NCI-H1694 (cell line): ENCODE measurements at places on chromosomes 5 and 9.

DNA sequence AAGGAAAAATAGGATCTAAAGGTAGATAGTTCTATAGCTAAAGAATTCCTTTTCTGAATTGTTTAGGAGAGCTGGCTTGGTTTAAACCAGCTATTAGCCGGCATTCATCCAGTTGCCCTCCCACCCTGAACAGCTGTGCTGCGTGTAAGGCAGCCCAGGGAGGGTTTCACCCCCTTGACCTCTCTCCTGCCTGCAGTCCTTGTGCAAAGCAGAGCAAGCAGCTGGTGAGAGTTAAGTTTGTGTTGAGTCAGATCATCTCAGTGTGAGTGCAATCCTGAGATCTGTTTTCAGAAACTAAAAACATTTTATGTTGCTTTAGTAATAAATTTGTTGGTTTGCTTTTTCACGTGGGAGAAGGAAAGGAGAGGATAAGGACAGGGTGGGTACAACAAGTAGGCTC lies 13.0 kb downstream of the SLC25A25 start:
- DNase-seq, result no peak

GRCh38 chr9:134789168-134789567 lies 91.4 kb upstream of the FCN2 start:
- DNase-seq, result no peak

GRCh38 chr9:76987594-76988200 lies 31.8 kb upstream of the FOXB2 start:
- DNase-seq, result no peak

DNA sequence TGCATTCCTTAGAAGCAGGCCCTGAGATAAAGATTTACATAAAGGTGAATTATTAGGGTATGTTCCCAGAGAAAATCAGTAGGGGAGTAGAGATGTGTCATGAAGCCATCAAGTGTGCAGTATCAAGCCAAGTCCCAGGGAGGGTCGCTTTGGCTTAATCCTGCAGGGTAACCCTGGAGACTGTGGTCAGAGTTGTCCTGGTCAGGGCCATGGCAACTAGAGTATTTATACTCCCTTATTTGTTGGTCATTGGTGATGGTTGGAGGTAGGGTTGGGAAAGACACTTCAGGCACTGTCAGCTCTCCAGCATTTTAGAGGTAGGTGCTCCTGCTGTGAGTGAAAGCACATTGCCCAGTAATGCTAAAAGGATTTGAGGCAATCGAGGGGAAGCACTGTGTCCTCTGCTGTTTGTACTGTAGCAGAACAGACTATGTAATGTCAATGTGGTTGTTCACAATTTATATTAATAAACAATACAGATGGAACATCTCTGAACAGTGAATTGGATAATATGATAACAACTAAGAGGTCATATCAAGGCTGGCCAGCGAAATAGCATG lies 108.9 kb downstream of the GDNF start:
- no peak for DNase-seq

DNA sequence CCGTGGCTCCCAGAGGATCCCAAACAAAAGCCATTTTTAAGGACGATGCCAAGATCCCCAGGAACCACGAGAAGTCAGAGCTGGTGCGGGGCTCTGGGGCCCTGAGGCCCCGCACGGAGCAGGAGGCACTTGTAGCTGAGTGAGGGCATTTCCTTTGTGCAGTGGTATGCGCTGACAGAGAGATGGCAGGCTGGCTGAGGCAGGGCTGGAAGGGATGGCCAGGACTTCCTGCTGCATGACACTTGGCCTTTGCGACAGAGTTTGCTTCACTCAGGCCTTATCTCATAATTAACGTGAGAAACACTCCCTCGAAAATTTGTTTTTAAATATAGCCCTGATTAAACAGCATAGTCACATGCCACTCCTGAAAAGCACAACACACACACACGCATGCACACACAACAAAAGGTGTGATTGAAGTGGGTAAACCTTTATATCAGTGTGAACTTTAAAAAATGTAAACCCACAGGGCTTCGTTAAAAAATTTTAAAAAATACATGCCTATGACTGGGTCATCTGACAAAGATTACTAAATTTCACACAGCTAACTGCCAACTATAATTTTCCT lies 536.6 kb downstream of the PDE4D start:
- no peak for DNase-seq

- no peak for DNase-seq
These were observed 157.3 kb upstream of the DAPK1 start for GRCh38 chr9:87340391-87340790.
